ENCODE measurements at places on chromosomes 3 and 15.

DNA sequence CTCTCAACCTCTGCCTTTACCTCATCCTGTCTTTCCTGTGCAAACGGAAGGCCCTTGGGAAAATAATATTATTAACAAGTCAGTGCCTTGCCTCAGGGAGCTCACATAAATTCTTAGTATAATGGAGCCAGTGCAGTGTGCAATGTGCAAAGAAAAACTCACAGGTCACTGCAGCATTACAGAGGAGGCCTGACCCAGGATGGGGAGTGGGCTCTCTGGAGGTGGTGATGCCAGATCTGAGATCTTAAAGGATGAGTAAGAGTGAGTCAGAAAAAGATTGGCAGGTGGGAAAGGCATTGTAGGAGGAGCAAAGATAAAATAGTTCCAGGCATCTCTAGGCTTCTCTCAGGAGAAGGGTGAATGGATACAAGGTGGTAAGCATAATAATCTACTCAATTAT, 185.6 kb upstream of the ADAMTS9 start:
- DNase-seq, result no peak

DNA sequence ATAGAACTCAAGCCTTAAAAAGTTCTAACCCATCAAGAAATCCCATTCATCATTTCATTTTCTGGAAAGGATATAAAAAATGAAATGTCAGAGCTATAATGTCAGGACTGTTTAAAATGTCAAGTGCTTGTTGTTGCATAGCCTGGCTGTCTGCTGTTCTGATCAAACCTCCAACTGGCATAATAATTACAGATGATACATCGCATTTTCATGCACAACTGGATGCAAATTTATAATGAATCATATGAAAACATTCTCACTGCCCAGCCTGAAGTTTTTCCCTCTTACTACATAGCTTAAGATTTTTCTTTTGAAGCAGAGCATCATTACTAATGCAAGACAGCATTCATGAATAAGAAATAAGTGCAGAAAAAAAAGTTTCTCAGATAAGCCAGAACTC, 46.5 kb downstream of the GUCA1C start:
- no peak for DNase-seq

DNA sequence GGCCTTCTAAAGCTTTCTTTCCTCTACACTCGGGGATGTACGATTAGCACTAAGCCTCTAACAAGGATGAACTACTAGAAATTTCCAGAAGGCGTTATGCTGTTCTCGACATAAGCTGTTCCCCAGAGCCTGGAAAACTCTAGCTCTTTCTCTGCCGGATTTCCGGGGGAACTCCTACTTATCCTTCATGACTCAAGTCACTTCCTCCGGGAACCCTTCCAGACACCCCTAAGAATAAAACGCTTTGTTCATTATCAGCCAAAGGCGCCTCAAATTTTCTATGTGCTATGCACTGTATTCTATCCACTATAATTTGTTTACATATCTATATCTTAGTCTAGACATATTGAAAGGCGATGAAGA, 455 bp upstream of the SNAP23 start:
- peak; percentile 28 for DNase-seq

DNA sequence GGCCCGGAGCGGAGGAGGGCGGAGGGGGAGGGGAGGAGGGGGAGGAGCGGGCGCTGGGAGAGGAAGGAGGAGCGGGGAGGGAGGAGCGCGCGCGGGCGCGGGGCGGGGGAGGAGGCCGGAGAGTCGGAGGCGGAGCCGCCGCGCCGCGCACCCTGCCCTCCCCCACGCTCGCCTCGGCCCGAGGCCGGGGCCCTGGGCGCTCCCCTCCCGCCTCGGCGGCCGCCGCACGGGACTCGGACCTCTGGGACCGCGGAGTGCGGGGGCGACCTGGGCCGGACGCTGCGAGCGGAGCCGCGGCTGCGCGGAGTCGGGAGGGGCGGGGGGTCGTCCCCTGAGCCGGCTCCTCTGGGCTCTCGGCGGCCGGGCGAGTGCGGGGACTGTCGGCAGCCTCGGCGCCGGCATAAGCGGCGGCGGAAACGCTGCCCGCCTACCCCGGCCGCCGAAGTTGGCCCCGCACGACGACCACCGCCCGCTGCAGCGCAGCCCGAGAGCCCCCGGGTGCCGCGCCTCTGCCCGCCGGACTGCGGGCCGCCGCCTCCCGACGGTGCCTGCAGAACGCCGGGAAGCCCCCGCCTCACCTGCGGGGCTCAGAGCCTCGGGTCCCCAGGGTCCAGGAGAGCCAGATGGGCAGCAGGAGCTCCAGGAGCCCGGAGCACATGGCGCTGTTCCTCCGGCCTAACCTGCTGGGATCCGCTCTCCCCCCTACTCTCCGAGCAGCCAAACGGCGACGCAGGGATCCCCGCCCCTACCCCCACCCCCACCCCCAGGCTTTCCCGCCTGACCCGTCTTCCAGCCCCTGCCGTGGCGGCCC, 406 bp upstream of the GABRB3 start:
- DNase-seq, result no peak

DNA sequence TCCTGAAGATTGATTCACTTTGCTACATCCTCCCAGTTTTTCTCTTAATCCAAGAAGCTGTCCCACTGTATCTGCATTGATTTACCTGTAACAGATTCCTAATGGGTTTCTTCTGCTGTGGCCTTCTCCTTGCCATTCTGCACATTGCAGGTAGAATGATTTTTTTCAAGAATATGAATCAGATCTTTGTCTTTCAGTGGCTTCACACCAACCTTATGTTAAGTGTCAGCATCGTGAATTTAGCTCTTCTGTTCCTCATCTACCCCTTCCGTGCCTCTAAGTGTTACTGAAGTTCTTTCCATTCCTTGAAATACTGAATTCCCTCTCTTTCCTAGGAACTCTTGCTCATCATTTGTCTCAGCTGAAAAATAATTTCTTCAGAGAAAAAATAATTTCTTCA, 7.5 kb downstream of the SENP5 start:
- DNase-seq, result no peak

DNA sequence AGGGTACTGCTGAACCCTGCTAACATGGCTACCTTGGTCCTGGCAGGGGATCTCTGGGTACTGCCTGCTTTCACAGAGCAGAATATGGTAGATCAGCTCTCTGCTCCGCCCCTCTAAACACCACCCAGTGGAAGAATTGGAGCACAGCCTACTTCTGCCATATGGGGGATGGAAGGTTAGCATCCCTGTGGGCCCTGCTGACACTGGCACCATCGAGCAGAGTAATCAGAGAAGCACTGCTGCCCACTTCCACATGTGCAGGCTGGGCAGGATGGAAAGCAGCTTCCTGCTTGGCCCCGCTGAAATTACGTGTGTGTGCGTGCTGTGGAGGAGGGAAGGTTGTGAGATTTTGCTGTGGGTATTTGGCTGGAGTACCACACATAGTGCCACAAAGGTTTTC, 24.8 kb downstream of the CCR1 start:
- DNase-seq, result no peak

- no peak for DNase-seq
Observed at GRCh38 chr3:150727653-150728502, 24.2 kb upstream of the ERICH6 start.

GRCh38 chr3:192130534-192131132, 596.7 kb downstream of the FGF12 start:
- no peak for DNase-seq

GRCh38 chr3:184129012-184129411, 6.1 kb upstream of the EIF2B5 start:
- DNase-seq, result no peak

GRCh38 chr3:64667138-64667537, 20.7 kb downstream of the ADAMTS9 start:
- no peak for DNase-seq

DNA sequence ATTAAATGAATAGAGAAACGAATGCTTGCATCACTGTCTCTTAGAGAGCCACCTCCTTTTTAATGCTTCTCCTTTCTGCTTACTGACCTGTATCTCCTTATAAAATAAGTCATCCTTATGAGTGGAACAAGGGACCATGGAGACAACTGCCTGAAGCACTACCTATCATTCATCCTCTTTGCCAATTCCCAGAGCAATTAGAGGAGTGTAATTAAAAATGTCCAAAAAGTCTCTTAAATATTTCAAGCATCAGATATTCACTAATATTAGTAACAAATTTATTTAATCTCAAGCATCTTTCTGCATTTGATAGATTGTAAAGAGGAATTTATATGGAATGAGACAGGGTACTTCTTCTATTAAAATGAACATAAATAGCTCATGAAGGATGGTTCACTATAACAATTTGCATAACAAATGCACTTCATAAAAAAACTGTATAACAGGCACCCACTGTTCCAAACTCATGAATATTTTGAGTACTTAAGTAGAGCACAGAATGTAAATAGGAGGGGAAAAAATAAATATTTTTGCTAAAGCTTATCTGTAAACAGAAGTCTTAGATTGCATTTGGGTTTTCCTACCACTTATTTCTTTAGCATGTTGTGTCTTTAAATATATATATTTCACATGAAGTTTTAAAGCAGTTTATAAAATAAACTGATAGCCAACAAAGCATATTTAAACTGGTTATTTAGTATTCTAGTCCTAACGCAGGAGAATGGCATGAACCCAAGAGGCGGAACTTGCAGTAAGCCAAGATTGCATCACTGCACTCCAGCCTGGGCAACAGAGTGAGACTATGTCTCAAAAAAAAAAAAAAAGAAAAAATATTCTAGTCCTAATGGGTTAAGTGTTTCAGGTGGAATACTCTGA, 269.3 kb downstream of the TBL1XR1 start:
- DNase-seq, result no peak

DNA sequence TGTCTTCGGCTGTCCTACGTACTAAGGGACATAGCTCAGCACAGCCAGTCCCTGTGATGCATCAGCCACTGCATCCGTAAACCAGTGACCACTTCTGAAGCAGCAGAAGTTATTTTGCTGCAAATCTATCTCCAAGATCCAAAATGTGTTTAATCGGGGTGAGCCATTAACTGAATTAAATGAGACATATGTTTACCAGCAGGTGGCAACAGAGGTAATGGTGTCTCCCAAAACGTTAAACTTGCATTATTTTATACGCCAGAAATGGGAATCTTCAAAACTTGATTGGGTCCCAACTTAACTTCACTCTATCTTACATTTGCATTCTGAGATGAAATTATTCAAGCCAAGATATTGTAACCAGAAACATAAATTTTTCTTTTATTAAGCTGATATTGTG, 75.3 kb upstream of the BOC start:
- no peak for DNase-seq

Data from CD4-positive, alpha-beta T cell treated with Interleukin-15 for 4 hours (primary cell).